ENCODE measurements at places on chromosomes 2 and 18.

DNA sequence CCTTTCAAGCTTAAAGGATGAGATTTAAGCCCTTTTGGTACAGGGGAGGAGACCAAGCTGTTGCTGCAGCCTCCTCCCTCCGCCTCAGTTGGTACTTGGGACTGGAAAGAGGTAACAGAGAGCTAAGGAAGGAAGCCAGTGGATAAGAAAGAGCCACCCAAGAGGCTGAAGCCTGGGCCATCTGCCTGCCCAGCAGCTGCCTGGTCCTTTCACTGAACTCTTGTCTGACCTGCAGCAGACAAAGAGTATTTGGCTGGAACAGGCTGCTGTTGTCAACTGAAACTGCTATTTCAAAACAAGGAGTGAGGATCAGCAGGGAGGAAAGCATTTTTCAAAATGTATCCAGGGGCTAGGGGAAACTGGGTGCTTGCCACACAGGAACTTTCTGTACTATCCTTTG lies 30.3 kb downstream of the TNS1 start:
- no peak for DNase-seq

DNA sequence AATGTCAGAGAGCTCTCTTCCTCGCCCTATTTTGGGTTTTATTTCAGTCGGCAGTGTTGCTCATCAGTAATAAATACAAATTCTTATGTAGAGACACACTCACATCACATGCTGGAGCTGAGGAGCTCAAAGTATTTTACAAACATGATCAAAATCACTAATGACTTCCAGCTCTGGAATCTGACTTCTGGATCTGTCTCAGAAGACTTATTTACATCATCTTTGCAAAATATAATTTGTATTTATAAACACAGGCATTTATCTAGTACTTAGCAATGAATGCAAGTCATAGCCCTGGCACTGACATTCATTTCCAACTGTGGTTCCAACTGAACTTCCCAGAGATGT lies 327.1 kb downstream of the NCKAP5 start:
- no peak for DNase-seq

GRCh38 chr2:218023636-218024035 lies 20.8 kb upstream of the TNS1 start:
- no peak for DNase-seq

- DNase-seq: no peak
Observed at GRCh38 chr2:229083606-229084340, 187.3 kb downstream of the PID1 start.

DNA sequence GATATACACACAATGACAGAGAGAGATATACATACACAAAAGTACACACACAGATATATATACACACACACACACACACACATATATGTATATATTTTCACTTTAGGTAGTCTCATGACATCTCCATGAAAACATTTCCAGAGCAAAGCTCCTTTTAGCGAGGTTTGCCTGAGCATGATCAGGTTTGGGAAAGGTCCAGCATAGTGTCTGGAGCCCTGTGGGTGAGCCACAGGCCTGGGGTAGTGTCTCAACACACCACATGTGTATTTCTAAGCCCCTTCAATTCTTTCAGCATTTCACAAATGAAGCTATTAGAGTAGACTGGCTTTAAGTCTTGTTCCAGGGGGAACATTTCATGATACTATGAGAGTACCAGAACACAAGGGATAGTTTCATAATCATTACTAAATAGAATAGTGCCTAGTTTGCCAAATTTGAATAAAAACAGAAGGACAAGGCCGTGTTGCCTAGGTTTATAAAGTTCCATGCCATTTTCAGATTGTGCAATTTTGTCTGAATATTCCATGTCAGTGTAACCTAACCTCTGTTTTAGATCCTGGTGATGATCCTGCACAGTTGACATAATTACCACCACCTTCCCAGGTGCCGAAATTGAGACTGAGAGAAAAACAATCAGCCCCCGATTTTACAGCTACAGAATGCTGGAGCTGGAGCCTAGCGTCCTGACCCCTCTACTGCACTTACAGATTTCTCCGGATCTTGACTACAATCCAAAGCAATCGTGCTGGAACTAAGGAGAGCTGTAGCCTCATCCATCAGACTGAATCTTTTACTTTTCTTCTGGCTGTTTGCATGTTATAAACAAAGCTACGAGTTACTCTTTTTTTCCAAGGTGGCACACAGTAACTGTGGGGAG lies 332.7 kb downstream of the CYRIA start:
- no peak for DNase-seq

- DNase-seq: no peak
Observed at GRCh38 chr2:18614041-18614440, 24.7 kb upstream of the NT5C1B start.

DNA sequence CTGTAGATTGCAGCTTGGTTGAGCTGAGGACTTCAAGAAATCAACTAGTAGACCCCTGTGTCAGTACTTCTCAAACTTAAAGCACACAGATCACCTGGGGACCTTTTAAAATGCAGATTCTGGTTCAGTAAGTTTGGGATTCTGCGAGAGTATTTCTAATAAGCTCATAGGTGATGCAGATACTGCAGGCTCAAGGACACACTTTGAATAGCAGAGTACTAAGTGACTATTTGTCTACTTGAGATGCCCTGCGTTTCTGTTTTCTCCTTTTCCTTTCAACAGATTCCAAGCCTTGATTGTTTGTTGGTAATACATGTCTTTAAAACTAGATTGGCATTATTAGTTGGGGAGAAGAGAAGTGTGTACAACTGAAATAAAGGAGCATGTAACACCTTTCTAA lies 6.7 kb downstream of the MIB1 start:
- DNase-seq: no peak

DNA sequence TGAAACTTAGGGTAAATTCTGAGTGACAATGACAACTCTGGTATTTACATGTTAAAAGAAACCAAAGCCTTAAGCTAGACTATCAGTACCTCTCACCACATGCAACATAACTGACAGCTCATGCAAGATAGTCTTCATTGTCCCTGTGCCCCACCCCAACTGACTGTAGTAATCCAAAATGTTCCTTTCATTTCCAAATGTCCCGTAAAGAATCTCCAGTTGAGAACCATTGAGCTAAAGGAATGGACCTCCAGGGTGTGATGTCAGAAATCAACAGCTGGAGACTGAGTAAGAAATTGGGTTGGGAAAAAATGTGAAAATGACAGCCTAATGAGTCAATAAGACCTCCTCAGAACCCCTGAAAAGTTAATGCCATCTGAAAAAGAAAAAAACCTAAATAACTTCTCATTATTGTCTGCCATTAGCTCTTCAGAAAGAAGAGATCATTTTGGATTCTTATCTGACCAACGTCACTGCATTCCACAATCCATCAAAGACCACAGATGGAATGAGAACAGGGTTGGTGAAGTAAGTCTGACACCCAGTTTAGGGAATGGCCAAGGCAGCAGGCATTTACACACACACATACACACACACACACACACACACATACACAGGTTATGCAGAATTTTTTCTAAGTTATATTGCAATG lies 51.7 kb upstream of the ACVR2A start:
- DNase-seq: no peak

DNA sequence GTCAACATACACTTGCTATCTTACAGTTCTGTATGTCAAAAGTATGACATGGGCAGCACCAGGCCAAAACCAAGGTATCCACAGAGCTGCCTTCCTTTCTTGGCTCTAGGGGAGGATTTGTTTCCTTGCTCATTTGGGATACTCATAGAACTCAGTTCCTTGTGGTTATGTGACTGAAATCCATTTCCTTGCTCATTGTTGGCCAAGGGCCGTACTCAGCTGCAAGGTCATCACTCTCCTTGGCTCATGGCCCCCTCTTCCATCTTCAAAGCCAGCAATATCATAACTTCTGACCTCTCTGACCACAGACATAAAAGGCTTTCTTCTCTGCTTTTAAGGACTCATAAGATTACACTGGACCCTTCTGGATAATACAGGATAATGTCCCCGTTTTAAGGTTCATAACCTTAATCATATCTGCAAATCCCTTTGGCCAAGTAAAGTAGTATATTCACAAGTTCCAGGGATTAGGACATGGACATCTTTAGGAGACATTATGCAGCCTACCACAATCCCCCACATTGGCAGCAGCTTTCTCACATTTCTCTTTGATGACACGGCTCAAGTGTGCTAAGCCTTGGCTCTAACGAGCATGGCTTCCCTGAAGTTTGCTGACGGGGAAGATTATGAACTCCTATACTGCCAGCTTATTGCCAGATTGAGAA lies 20.9 kb downstream of the TMEM237 start:
- DNase-seq: no peak

GRCh38 chr18:63897072-63897471 lies 9.6 kb downstream of the SERPINB2 start:
- no peak for DNase-seq

DNA sequence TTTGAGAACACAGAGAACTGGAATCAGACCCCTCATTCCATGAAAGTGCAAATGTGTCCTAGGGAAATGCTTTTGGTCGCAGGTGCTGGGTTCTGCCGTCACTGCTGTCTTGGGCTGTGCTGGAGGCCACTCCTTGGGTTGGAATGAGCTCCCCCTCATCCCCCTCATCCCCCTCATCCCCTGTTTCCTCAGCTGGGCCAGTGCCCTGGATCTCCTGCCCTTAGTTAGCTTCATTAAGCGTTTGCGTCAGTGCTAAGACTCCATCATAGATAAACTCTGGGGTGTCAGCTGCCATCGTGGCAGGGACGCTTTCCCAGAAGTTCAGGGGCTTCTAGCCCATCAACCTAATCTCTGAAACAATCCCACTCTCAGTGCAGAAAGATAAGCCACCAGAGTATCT lies 97.1 kb upstream of the ZNF516 start:
- no peak for DNase-seq

GRCh38 chr2:19866771-19867170 lies 35.0 kb downstream of the TTC32 start:
- no peak for DNase-seq

GRCh38 chr2:54429811-54430551 lies 26.1 kb upstream of the SPTBN1 start:
- no peak for DNase-seq

- DNase-seq: no peak
Observed at GRCh38 chr2:238704471-238705225, 143.2 kb upstream of the TWIST2 start.

DNA sequence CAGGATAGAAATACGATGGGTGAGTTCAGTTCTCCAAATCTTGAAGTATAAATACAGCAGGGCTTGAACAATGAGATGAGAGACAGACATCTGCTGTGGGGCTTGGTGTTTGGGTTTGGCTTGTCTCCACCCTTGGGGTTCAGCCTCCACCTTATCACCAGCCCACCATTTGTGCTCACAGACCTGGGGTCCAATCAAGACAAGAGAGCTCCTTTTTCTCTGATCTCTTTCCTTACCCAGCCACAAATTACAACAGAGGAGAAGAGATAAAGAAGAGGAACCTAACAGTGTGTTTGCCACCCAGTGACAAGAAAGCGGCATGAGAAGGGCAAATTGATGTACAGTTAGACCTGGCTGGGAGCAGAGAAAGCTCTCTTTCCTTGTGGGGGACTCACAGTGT lies 204.5 kb upstream of the CXCR4 start:
- DNase-seq: no peak

DNA sequence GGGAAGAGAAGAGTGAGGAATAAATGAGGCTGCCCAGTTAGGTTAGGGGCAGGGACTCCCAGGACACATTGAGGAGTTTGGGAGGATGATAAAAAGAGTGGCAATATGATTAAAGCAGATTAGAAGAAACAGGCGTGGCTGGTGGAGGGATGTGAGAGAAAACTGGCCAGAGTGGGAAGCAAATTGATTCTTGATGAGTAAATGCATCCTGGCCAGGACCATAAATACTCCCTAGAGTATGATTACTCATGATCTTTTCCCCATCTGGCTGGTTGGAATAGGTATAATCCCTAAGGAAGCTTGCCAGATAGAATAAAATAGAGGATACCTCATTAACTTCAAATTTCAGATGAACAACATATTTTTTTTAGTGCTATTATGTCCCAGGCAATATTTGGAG lies 21.5 kb upstream of the DAW1 start:
- no peak for DNase-seq

GRCh38 chr18:44816050-44816449 lies 135.4 kb downstream of the SETBP1 start:
- DNase-seq: no peak

DNA sequence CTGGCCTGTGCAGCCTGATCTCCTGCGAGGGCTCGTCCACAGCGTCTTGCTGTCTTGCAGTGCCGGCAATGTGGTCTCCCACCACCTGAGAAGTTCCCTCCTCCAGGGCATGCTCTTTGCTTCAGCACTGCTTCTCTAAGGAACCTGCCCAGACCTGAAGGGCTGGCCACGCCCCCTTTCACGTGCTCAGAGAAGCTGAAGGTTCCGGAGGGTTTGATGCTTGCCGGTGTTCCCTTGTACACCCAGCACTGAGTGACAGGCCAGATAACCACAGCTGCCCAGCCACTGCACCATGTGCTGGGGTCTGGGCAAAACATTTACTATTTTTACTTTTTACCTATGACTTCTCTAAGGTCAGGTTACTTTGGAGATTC lies 1.7 kb upstream of the POLR2D start:
- peak; percentile 31 for DNase-seq

GRCh38 chr18:74283646-74284045 lies 8.1 kb downstream of the CYB5A start:
- DNase-seq: no peak

DNA sequence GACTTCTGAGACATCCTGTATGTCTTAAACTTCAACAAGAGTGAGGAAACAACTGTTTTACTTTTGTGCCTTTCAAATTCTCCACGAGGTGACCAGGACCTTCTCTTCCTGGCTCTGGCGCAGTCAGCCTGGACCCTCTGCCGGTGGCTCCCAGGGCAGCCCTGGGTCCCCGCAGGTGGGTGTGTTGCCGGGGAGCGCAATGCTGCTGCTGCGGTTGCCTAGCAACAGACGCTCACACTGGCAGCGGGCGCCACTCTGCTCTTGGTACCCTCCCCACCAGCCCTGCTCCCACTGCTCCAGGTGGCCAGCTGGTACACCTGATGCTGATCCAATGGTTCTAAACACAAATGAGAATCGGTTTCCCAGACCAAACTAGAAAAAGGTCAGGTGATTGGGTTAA lies 58.7 kb downstream of the GNAL start:
- DNase-seq: no peak

DNA sequence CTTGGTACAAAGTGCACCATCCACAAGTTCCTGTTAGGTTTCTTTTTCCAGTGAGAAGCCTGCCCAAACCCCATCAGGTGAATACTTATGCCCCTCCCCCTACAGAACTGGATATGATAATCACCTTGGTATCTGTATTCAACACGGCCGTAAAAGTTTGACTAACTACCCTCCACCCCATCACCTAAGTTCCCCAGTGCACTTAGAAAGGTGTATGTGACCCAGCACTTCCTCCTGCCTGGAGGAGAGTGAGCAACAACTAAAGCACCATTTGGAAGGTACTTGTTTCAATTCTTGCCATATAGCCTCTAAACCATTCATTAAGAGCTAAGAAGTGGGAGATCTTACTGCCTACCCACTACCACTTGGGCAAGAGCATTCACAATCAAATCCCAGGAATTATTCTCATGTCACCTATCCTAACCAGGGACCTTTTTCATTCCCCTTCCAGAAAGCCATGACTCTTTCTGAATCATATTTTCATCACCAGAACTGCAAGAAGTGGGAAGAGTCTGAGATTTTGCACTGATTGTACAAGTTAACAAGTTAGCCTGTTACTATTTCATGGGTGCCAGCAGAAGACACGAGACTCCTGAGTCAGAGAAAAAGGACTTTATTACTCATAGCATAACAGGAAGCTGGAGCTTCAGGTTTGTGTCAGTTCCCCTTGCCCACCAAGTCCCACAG lies 53.5 kb upstream of the NDUFV2 start:
- DNase-seq: no peak

GRCh38 chr2:105573490-105573889 lies 171.2 kb upstream of the NCK2 start:
- DNase-seq: no peak

Data from activated T-helper 1 cell treated with Interleukin-2 at 50 U/mL for 16 hours (primary cell).